ENCODE measurements at places on chromosomes 4 and X.

GRCh38 chrX:49610718-49611310 is 12.0 kb downstream of the GAGE1 start:
- no peak for DNase-seq

- no peak for DNase-seq
Observed at GRCh38 chr4:3848323-3848722, 82.1 kb downstream of the ADRA2C start.

DNA sequence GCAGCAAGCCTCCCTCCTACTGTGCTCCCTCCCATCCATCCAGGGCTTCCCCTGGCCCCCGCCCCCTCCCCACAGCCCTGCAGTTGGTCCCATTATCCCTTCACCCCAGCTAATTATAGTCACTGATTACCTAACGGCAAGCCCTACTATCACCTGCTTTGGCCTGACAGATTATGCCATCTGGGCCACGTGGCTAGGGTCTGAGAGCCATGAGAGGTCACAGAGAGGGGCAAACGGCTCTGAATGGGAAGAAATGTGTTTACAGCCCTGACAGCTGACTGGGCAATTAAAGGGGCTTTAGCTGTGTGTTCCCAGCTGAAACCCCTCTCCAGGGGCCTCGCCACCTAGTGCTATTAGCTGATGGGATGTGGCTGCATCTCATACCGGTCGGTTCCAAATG is 134.4 kb upstream of the CPEB2 start:
- DNase-seq, result no peak

DNA sequence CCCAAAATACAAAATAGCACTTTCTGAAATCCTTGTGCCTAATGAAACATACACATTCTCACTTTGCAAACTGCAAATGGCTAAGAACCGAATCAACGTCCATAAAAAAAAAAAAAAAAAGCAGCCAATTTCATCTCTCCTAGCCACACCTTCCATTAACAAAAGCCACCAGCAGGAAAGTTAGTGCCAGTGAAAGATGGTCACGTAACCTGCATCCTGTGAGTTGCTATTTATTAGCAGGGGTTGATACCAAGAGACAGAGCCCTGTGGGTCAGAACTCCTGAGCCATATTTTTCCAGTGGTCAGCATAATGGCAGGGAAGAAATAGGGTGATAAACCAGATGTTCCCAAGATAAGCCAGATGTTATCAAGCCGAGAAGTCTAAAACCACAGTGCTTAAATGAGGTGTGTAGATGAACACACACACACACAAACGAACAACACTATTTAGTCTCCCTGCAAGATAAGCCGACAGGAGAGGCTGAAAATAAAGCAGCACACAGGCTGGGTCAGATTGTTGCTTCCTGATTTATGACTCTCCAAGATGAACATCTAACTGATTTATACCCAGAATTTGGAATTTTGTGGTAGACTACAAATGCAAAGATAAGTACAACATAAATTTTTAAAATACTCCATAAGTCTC is 11.5 kb downstream of the PPARGC1A start:
- DNase-seq, result no peak

DNA sequence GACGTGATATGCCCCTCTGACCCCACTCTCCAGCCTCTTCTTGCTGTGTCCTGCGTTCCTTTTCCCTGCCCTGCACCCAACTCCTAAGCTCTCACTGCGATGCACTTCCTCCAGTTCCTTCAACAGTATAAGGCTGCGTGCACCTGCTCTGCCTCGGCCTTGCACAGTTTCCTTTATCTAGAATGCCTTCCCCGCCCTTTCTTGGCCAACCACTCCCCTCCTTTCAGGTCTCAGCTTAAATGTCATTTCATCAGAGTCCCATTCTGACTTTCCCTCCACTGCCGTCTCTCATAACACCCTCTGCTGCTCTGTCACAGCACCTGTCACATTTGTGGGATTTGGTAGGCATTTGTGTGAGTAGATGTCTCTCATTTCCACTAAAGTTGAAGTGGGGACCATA is 58.4 kb upstream of the NEIL3 start:
- no peak for DNase-seq

DNA sequence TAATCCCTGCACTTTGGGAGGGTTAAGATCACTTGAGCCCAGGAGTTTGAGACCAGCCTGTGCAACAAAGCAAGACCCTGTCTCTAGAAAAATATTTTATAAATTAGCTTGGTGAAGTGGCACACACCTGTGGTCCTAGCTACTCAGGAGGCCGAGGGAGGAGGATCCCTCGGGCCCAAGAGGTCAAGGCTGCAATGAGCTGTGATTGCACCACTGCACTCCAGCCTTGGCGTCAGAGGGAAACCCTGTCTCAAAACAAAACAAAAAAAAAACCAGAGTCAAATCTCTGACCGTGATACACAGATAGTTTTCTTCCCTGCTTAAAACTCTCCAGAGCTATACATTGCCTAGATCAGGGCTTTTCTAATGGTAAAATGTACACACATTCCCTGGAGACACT is 53.5 kb downstream of the CHST7 start:
- no peak for DNase-seq

DNA sequence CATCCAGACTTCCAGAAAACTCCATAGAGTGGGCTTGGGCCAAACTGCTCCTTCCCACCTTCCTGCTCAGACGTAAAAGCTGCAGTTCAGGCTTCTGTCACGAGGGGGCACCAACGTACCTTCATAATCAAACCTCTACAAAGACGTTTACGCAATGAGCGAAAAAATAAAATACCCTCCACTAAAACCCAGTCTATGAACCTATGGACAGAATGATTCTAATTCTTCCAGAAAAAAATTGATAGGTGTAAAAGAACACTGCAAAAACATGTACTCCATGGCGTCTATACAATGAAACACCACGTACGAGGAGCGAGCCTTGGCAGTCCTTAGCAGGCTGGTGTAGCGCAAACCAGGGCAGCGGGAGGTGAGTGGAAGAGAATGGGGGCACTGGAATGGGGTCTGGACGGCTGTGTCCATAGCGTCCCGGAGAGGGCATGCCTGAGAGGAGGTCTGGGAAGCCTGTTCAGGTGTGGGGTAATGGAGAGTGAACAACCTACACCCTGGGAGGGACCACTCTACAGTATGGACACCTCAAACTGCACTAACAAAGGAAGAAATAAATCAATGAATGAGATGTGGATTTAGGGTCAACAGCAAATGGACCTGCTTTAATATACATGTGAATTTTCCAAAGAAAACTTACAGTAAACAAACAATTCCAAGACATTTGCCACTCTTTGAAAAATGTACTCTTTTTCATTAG is 14.4 kb upstream of the RAB40A start:
- peak; percentile 44 for DNase-seq

- DNase-seq, result no peak
Observed at GRCh38 chr4:136002316-136002715, 1530.0 kb downstream of the PCDH18 start.

DNA sequence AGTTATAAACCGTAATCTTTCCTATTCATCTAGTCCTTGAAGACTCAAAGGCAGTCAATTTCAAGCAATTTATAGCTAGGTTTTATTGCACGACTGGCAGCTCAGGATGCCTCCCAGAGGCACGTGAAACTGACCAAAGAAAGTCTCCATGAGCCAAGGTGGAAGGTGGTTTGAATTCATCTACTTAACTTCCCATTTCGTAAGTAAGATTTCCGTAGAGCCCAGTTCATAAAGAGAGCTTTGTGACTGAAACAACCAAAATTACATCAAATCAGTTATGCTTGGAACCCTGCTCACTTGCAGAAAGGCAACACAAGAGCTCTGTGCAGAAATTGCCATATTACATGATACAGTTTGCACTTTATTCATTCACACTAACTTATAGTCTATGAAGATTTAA is 556.0 kb downstream of the TRIML1 start:
- no peak for DNase-seq

- DNase-seq, result no peak
Observed at GRCh38 chrX:39682778-39683177, 415.0 kb downstream of the BCOR start.

GRCh38 chr4:133124746-133125145 is 24.3 kb upstream of the PCDH10 start:
- DNase-seq, result no peak

GRCh38 chrX:14594521-14594920 is 65.2 kb downstream of the GLRA2 start:
- no peak for DNase-seq

GRCh38 chr4:141346144-141346543 is 125.4 kb downstream of the ZNF330 start:
- peak; percentile 55 for DNase-seq

GRCh38 chr4:92399032-92399431 is 95.3 kb downstream of the GRID2 start:
- no peak for DNase-seq

GRCh38 chr4:10753336-10753735 is 68.8 kb upstream of the CLNK start:
- no peak for DNase-seq

- no peak for DNase-seq
Observed at GRCh38 chr4:110109455-110109854, 89.0 kb downstream of the ELOVL6 start.

- no peak for DNase-seq
Observed at GRCh38 chr4:168071304-168071703, 21.0 kb upstream of the ANXA10 start.

DNA sequence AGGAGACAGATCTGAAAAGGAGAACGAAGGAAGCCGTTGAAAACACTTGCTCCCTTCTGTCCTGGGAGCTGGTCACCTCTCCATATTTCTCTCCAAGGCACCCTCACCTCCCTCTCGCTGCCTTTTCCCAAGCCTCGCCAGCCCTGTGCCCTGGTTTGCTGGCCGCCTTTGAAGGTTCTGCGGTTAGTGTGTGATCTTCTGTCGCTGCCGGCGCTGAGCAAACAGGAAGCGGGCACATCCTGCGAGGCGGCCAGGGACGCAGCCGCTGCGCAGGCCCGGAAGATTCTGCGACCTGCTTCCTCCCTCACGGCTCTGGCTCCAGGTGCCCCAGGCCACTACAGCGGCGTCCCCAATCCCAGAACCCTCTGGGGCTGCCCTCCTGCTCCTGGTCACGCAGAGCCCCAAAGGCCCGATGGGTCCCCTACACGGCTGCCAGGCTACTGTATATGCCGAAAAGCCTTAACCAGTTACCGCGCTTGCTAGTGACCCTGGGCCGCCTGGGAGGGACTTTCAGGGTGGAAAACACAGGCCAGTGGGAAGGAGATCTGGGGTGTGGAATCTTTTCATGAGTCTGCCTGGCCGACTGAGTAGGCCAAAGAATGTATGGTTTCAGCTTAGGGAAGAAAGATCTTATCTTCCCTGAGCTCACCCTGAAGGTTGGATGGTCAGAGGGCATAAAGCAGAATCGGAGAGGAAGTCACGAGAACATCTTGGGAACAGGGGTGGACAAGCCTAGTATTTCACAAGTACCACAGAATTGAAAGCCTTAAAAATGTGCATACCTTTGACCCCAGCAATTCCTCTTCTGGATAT is 2.3 kb upstream of the SASH3 start:
- DNase-seq, result no peak

- DNase-seq, result no peak
Observed at GRCh38 chrX:111337067-111337637, 66.9 kb upstream of the CAPN6 start.

- DNase-seq, result no peak
Observed at GRCh38 chrX:31563792-31564191, 492.0 kb upstream of the FTHL17 start.

DNA sequence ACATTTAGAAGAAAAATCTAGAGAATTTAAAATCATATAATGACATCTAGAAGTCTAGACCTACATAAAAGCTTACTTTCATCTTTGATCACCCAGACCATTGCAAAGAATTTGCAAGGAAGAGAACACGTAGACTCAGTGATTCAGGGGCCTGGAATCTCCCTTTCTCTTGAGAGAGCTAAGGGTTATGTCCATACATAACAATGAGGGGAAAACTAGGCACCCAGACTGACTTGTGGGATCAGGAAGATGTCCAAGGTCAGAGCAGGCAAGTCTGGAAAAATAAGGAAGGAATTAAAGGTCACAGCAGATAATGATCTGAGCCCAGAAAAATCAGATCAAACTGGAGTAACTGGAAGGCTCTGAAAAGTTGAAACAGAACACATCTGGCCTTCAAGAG is 198.4 kb upstream of the SFRP2 start:
- peak; percentile 71 for DNase-seq

DNA sequence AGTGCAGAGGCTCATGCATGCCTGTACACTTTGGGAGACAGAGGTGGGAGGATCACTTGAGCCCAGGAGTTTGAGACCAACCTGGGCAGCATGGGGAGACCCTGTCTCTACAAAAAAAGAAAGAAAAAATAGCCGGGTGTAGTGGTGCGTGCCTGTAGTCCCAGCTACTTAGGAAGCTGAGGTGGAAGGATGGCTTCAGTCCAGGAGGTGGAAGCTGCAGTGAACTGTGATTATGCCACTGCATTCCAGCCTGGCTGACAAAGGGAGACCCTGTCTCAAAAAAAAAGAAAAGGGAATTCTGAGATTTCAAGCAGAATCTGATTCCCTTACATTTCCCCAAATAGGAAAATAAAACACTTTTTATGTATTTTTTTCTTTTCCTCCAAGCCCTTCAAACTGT is 83.5 kb downstream of the SYNPO2 start:
- no peak for DNase-seq

- DNase-seq, result no peak
Observed at GRCh38 chrX:125205918-125206665, 113.6 kb upstream of the TEX13C start.

DNA sequence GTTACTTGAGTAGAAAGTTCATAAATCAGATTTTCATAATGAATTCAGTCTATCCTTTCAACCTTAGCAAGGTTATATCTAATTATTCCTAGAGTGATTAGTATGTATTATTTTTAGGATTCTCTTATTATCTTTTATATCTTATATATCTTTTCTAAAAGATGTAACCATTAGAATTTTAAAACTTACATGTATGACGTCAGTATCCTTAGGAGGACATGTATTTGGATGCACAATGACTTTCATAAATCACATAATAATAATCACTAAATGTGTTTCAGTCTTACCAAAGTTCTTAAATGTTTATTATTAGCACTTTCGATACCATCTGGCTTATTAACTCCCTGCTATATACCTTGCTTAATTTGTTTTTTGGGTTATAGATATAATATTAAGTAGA is 1400.5 kb upstream of the IGFBP7 start:
- DNase-seq, result no peak

DNA sequence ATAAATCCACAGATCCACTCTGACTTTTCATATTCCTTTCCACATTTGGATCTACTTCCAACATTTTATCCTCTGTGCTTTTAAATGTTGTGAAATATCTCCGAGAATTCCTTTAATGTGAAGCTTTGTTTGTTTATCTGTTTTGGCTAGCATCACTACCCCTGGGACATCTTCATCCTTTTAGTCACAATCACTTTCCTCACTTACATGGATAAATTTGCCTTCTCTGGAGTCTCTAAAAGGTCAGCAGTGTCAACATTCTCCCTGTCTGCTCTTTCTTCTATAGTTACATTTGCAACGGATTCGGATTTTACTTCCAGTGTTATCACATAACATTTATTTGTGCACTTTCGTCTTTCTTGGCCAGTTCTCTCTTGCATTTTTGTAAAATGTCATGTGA is 34.2 kb upstream of the LRAT start:
- no peak for DNase-seq

GRCh38 chrX:30027636-30028035 is 187.7 kb upstream of the MAGEB2 start:
- no peak for DNase-seq

GRCh38 chr4:152734699-152735050 is 44.9 kb downstream of the TIGD4 start:
- DNase-seq, result no peak

All from GM04504 (cell line).